ENCODE measurements at places on chromosomes 16 and 17.

GRCh38 chr16:16099320-16099719 is 124.0 kb downstream of the ABCC6 start:
- DNase-seq: no peak

DNA sequence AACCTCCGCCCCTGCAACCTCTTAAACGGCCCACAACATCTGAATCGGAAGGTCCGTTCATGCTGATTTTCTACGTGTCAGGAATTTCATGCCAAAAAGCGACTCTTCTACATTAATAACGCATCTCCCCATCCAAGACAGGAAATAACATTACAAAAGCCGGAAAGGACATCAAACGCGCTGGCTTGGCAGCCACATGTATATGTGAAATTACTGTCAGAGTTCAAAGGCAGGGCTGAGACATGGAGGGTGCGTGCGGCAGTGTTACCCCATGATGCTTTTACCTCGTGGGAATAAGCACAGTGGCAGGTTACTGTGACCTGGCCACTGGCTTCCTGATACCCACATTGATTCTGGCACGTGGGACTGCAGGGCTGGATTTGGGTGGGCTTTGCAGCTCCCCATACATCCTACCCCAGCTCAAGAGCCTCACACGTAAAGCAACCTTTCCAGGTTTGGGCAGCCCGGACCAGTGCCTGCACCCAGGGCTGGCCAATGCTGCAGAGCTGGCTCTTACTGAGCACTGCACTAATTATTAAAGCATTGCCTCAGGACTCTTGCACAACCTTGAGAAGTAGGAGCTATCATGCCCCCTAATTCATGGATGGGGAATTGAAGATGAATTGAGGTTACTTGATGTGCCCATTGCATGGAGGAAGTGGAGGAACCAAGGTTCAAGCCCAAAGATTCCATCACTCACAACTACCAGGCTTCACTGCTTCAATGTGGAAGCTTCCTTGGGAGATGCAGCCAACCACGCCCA is 120.6 kb upstream of the FOXF1 start:
- DNase-seq: no peak

GRCh38 chr17:46199379-46199778 is 6.2 kb upstream of the KANSL1 start:
- no peak for DNase-seq

DNA sequence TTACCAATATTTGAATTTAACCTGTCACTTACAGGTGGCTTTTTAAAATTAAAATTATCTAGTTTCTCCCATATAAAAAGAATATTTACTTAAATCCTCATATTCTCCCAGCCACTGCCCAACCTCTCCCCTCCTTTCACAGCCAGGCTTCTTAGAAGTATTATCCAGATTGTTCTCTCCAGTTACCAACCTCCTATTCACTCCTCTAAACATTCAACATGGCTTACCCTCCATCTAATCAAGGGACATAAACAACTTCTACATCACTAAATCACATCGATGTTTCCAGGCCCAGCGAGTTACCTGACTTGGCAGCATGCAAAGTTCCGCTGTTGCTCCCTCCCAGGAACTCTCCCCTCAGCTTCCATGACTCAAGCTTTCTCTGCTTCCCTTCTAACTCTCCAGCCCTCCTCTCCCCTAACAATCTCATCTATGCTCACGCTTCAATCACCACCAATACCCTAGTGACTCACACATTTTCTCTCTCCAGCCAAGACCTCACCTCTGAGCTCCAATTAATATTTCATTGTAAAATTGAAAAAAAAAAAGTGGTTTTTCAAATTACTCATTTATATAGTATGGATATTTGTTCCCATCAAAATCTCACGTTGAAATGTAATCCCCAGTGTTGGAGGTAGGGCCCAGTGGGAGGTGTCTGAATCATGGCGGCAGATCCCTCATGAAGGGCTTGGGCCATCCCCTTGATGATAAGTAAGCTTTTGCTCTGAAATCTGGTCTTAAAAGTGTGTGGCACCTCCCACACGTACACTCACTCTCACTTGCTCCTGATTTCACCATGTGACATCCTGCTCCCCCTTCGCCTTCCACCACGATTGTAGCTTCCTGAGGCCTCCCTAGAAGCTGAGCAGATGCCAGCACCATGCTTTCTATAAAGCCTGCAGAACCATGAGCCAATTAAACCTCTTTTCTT is 88.5 kb downstream of the HELZ start:
- peak; percentile 53 for DNase-seq

DNA sequence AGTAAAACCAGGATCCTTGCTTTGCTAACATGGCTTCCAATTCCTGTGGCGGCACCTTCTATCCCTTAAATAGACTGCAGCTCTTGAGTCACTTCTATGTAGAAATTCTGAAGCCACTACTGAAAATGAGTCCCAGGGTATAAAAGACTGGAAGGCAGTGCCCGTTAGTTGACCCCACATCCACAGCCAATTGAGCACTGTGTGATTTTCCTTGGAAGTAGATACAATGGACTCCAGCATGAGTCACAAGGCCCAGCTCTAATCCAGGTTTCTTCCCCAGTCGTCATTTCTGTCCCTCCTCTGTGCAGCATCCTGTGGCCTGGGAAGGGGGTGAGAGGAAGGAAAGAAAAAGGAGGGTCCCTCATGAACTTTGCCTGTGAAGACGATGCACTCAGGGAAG is 69.5 kb downstream of the HLF start:
- no peak for DNase-seq

DNA sequence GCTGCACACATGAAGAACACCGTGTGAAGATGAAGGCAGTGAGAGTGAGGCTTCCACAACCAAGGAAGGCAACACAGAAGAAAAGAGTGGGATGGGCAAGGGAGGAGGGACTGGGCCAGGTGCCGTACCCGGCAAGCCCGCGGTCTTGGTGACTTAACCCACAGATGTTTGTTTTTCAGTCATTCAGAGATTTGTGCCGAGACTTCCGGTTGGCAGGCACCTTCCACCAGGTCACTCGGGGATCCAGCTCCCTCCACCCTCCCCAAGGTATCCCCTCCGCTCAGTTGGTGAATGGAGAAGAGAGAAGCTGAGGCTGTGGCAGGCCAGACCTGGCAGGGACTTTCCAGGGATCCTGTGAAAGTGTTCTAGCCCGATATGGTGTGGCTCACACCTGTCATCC is 4.9 kb upstream of the KREMEN2 start:
- no peak for DNase-seq

DNA sequence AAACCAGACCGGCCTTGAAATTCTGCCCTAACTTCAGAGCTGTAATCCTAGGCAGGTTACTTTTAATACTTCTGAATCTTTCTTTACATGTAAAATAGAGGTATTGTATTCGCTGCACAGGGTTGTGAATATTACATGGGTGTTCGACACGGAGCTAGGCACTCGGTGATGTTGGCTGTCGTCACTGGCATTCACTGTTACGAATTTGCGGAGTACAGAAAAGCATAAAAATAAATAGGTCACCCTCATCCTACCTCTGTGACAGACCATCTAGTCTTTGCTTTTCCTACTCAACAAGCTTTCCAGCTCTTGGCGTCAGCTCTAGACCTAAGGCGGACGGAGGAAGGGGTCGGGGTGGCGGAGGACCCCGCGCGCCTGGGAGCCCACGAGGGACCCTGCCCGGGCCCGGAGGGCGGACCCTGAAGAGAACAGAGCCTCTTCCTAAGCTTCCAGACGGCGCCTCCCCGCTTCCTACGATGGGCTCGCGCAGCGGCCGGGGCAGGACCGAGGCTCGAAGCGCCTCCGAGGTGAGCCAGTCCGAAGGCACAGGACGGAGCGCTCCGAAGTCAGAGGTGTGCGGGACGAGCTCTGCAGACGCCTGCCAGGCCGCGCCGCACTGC is 879 bp upstream of the SPG7 start:
- DNase-seq: no peak

GRCh38 chr16:16127469-16128116 is 95.7 kb downstream of the ABCC6 start:
- DNase-seq: peak; percentile 31

DNA sequence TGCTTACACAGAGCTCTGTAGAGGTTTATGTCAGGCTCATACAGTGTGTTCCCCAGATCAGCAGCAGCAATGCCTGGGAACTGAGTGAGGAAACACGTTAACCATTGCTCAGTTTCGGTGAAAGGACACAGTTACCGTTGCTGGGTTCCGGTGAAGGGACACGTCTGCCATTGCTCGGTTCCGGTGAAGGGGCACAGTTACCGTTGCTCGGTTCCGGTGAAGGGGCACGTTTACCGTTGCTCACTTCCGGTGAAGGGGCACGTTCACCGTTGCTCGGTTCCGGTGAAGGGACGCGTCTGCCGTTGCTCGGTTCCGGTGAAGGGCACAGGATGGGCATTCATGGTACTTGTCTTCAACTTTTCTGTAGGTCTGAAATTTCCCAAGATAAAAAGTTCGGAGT is 81.7 kb downstream of the MRM3 start:
- no peak for DNase-seq

DNA sequence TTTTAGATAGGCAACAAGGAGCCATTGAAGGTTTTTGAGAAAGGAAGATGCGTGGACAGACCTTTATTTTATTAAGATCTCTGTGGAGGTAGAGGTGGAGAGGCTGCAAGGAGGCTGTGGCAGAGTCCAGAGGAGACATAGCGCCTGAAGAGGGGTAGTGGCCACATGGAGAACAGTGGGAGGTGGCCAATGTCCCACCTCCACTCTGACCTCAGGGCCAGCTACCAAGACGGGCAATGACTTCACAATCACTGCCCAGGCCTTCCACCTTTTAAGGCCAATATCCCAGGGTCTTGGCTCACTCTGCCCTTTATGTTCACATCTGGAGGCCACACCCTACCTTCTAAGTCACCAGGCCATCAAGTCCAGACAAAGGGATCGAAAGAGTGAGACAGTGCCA is at the start of gene C16orf78:
Gene C16orf78 (plus strand): TSS at position 301 of the 400 bp plus-strand sequence. CDS start 136 bp downstream, outside the sequence.
- DNase-seq: no peak

Data from non-pigmented ciliary epithelial cell (primary cell).